Mesothelial cell of epicardium (in vitro differentiated cells): ENCODE measurements at places on chromosomes 16 and 17.

GRCh38 chr17:80220054-80220735 lies at the start of the genes SGSH and SLC26A11:
Gene SGSH, minus strand, starts transcription at chr17:80220333. Its CDS starts 20 bp downstream, at chr17:80220313.
Gene SLC26A11, plus strand, starts transcription at chr17:80220427. Its CDS starts 1,134 bp downstream, at chr17:80221561.
- DNase-seq: peak; percentile 82

GRCh38 chr16:73878611-73879010 lies 418.0 kb upstream of the PSMD7 start:
- DNase-seq: no peak

DNA sequence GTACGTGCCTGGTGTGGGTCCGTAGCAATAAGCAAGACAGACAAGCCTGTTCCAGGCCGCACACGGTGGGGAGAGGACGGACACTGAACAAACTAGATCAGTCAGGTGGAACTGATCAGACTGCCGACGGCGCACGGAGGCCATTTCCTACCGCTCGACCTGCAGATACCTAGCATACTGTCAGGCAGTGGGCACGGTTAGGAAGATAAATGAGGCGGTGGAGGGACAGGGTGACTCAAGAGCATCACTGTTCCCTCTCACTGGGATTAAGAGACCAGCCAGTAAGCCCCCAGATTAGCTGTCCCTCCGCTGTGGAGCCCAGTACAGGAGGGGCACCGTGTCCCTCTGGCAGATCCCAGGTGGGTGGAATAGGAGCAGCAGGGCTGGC lies 4.8 kb downstream of the AANAT start:
- no peak for DNase-seq

GRCh38 chr17:15479703-15480102 lies 12.3 kb upstream of the CDRT4 start:
- no peak for DNase-seq

DNA sequence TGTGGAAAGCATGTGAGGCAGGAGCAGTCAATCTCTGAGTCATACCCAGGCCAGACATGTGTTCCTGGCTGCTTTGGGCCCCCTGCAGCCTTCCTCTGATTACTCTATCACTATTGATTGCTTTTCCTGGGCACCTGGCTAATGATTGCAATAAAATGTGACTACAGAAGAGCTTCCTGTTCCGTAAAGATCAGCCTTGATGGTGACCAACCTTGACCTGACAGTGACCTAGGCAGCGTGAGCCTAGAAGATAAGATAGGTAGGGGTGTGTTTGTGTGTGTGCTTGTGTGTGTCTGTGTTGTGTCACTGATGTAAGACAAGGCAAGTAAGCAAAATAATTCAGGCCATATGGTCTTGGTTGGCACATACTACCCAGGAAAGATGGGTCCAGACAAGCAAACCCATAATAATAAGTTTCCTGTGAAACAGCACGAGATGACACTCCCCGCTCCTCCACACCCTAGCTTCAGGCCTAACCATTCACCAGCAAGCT lies 367.7 kb upstream of the CDH11 start:
- DNase-seq: no peak

DNA sequence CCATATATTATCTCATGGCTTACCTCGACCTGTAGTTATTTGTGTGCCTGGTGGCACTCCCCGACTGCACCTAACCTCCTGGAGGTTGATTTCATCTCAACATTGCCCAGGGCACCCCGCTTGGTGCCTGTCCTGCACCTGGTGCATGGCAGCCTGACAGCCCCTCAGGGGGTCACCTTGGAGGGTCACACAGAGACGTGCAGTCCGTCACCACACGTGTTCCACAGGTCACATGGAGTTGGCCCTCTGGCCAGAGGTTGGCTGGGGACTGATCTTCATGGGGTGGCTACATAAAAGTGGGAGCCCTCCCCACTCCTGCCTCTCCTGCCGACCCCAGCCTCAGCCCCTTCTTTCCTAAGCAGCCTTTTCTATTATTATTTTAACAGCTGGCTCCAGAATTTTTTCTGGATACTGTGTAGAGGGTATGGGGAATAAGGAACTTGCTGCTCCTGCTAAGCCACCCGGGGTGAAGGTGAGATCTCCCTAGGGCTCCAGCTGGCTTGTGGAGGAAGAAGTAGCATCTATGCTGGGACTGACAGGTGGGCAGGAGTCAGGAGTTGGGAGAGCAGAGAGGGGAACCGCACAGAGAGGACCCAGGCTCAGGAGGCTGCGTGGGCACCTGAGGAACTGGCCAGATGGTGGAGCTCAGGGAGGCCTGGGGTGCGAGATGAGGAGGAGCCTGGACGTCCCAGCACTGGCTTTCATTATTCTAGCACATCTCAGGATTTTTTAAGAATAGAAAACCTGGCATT lies 12.5 kb upstream of the NKD1 start:
- no peak for DNase-seq

DNA sequence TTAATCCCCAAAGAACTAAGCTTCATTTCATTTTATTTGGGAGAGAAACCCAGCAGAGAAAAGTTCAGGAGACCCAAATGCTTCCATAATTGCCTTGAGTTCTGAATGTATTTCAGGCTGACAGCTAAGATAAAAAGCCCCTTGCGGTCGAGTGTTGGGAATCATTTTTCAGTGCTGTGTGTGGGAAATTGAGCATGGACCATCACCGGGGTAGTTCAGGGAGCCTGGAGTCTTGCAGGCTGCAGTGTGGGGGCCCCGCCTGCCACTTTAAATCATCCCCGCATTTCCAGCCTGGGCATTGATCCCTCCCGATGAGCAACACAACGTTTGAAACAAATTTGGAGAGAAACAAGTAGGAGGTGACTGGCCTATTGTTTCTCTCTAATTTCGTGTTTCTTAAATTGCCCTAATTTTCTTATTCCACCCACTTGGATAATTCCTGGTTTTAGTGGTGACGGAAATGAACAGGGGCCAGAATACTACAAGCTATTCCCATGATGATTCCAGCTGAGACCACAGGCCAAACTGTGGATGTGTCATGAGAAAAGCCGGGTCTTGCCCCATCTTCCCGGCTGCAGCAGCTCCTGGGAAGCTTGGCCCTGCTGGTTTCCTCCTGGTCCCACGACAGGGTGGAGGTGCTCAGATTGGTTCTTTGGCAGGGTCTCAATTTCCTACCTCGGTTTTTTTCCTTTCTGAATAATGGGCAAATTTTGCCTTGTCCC lies 75.1 kb downstream of the FOXL1 start:
- no peak for DNase-seq

DNA sequence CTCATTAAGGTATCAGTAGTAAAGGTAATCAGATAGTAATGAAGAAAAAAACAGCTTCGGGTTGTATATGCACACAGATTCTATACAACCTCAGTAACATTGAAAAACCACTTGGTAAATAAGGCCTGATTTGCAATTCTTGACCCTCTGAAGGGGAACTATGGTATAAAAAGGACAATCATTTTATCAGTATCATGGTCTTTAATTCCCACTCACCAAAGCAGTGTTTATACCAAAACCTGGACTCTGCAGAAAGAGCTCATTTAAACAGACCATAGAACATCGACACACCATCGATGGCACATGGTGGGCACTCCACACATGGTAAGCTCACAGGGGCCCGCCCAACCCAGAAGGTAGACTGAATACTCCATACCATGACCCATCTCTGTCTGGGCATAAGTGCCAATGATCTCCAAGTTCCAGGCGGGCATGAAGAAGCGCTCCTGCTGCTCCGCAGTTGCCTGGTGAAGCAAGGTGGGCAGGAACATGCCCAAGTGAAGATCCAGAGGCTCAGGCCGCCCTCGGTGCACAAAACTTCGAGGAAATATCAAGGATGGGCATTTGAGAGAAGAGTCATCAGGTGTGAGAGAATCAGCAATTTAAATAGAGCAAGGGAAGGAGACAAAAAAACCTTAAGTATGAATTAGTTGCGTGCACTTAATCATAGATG lies 19.0 kb downstream of the ACOX1 start:
- no peak for DNase-seq

DNA sequence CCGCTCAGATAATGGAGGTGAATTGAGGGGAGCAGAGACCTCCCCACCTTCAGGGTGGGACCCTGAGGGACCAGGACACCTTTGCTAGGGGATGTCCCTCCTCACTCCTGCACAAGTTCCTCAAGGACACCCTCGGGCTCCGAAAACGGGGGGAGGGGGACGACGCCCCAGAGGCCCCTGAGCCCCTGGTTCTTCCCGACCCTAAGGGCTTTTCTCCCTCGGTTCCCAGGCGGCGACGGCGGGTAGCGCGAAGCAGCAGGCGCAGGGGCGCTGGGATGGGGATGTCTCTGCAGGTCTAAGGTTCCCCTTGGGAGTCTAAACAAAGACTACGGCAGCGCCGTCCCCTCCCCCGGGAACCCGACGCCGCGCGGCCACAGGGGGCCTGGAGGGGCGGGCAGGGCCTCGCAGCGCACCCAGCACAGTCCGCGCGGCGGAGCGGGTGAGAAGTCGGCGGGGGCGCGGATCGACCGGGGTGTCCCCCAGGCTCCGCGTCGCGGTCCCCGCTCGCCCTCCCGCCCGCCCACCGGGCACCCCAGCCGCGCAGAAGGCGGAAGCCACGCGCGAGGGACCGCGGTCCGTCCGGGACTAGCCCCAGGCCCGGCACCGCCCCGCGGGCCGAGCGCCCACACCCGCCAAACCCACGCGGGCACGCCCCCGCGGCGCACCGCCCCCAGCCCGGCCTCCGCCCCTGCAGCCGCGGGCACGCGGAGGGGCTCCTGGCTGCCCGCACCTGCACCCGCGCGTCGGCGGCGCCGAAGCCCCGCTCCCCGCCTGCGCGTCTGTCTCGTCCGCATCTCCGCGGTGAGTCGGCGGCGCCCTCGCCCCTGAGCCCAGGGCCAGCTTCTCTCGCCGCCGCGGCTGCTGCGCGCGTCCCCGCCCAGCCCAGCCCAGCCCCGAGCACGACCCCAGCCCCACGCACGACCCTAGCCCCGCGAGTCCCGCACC lies 36.7 kb upstream of the NDRG4 start:
- DNase-seq: peak; percentile 32

DNA sequence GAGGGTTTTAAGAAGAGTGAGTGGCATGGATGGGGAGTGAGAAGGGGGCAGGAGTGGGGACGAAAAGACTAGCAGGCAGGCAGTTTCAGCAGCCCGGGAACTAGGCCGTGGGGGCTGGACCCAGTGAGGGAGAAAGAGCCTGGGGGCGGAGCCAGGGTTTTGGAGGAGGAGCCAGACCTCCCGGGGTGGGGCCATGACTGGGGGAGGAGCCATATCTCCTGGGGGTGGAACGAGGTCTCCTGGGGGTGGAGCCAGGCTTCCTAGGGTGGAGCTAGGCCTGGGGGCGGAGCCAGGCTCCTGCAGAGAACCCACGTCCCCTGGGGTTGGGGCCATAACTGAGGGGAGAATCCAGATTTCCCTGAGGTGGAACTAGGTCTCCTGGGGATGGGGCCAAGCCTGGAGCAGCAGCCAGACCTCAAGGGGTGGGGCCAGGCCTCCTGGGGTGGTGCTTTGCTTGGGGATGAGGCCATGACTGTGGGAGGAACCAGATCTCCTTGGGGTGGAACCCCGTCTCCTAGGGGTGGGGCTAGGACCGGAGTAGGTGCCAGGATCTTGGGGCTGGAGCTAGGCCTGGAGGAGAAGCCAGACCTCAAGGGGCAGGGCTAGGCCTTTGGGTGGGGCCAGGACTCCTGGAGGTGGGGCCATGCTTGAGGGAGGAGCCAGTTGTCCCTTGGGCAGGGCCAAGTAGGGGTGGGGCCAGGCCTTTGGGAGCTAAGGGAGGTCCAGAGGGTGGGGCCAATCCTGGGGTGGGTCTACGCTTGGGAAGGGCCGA lies 41.7 kb upstream of the JPH3 start:
- no peak for DNase-seq

DNA sequence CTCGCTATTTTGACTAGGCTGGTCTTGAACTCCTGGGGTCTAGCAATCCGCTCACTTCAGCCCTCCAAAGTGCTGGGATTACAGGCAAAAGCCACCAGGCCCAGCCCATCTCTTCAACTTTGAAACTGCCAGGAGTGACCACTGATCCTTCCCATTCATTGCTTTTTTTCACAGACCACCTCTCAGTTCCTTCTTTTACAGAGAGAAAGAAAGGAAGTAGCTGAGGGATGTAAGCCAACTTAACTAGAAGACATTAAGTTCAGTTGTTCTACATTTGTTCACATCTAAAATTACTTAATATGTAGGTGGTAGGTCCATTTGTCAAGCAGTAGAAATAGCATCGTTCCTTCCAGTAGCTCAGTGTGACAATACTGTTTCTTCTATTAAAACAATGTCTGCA lies 219.8 kb downstream of the STX8 start:
- no peak for DNase-seq

DNA sequence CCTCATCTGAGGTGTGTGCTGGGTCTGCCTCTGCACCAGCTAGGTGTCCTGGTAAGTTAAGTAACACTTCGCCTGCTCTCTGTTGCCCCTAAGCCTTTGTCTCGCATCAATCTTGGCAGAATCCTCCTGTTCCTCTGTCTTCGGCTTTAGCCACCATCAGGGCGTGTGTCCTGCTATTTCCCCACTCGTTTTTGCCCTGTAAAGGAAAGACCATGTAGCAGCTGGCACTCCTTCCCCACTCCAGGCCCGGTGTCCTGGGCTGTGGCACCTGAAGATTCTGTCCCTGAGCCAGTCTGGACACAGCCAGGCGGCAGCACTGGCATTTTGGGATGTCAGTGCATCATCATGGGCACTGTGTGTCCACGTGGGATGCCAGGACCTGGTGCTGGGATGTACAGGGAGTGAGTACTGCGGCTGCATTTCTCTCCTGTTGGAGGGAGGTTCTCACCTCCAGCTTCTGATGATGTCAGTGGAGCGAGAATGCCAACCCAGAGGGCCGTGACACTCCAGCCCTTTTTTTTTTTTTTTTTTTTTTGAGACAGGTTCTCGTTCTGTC lies 26.2 kb upstream of the FOXK2 start:
- no peak for DNase-seq

DNA sequence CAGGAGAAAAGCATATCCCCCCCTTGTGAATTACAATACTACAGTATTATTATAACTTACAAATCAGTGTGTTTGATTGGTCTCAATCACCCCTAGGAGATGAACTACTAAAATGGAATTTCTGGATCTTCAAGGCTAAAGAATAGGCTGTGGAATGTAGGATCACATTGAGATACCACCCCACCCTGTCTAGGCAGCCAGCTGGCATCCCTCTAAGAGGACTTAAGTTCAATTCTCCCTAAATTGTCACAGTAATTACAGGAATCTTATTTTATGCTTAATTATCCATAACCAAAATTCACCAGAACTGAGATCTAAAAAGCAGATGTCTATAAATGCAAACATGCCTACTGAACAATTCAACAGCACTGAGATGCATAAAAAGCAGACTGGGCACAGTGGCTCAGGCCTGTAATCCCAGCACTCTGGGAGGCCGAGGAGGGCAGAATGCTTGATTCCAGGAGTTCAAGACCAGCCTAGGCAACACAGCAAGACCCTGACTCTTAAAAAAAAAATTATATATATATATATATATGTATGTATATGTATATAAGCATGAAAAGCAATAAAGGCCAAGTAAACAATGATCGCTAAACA lies 12.0 kb downstream of the AP1G1 start:
- DNase-seq: no peak

DNA sequence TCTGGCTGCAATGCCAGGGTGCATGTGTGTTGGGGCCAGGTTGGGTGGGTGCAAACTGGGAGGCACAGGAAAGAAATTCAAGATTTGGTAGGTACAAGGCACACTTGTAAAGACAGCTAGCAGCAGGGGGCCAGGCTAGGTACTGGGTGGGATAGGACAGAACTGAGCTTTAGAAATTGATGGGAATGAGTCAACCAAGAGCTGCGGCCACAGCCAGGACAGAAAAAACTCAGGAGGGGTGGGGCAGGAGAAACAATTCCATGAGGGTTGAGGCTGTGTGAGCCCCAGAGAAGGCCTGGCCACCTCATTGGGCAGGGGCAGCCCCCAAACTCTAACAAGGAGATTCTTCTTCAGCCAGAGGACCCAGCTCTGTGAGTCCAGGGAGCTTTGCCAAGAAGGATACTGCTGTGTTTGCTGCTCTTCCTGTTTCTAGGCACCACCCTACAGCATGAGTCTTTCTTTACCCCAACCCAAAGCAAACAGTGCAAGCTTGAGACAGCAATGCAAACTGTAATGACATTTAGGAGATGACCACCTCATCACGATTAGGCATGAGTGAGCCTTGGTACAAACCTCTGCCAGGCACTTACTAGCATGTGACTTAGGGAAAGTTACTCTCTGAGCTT lies 21.3 kb upstream of the CCDC182 start:
- DNase-seq: no peak
